ENCODE measurements at places on chromosomes 16 and 17. TPM values are rescaled to one million over a fixed set of nuclear protein-coding genes. Genes with fewer than 3 reads are reported as not detected.

DNA sequence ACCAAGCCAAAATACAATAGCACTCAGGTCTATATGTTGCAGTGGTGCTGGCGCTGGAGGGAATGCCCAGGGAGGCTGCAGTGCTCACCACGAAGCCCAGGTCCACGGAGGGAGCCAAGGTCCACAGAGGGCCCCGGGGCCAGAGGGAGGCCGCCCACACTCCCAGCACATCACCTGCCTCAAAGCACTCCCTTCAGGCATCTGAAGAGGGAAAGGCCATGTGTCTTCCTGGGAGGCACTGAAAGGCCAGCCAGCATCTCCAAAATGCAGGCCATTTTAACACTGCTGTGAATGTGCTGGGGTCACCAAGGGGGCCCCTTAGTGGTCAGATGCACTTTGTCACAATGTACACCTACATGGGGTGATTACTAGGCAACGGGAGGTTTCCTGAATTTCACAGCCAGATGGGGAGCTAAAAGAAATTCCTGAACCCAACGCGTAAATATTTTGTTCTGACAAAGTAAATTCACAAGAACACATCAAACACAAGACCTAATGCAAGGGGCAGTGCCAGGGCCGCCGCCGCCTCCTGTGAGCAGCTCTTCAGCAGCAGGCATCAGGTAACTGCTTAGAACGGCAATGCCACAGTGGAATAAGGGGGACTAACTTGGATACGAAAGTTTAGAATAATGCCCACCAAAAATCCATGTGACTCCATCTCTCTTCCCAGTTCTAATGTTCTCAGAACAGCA lies 42.8 kb downstream of the USP22 start:
- no peak for DNase-seq

GRCh38 chr16:20611350-20611902 lies 35.3 kb upstream of the ACSM2B start:
- peak; percentile 74 for DNase-seq

GRCh38 chr16:50841081-50841886 lies 99.4 kb downstream of the CYLD start:
- no peak for DNase-seq

- no peak for DNase-seq
Observed at GRCh38 chr17:49363251-49363650, 1.2 kb upstream of the ZNF652 start.

DNA sequence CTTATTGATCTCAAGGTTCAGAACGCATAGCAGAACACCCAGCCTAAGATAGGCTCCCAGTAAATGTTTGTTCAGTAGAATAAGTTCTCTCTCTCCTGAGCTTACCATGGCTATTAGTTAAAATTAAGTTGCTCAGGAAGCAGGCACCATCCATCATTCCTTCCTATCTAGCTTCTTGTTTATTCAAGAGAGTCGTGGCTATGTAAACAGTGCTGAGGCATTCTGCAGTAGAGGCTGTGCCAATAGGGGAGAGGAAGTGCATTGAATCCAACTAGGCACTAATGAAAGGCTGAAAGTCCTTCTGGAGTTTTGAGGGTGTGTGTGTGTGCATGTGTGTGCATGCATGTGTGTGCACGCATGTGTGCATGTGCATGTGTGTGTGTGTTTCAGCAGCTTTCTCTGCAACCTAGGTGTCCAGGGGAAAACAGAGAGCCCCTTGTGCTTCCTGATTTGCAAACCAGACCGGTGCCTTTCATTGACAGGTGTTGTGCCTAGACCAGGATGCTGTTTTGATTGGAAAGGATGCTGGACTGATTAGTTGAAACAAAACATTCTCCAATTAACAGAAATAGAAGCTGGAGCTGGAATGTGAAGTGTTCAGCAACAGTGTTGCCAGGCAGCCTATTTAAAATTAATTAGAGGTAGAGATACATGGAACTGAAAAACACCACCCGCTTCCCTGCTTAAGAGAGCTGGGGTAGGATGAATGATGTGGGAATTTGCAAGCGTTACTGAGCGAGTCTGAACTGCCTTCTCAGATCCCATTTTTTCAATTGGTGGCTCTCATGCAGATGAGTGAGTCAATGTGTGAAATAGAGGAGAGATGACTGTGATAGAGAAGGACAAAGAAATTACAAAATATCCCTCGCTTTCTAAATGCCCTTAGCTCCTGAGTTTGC lies 103.3 kb upstream of the CLEC3A start:
- DNase-seq, result no peak

DNA sequence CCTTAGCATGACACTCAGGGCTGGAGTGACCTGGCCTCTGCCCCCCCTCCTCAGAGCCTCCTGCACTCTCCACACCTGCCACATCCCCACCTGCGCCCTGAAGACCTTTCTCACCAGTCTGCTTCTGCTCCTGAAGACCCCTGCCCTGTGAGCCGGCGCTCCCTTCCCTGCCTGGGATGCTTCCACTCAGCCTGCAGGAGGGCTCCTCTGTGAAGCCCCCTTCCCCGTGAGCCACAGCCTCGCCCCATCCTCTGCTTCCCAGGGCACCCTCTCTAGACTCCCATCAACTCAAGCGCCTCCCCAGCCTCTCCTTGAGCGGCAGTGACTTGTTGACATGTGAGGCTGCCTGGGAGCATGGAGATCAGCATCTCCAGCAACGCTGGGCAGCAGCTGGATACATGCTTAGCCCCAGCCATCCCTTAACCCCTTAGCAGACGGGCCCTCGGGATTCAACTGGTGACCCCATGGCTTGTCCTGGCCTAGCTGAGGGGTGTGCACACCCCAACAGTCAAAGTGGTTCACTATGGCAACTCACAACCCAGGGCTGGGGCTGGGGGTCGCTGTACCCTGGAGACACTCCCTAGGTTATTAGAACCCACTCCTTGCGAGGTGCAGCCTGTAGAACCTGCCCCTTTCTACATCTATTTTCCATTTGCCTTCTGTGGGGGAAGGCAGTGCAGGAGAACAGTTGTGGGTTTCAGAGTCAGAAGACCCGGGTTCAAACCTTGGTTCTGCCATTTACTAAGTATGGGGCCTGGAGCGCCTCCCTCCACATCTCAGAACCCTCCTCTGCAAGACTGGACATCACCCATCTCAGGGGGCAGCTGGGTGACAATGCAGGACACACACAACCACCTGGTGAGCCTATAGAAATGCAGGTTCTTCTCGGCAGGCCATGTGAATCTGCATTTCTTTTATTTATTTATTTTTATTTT lies 21.5 kb downstream of the TMEM235 start:
- DNase-seq, result peak; percentile 61

- peak; percentile 55 for DNase-seq
Observed at GRCh38 chr16:67169011-67169451, 1.3 kb upstream of the NOL3 start.

PPL gene
- total RNA-seq, result 20.2 TPM

GCGR gene
- not detected for total RNA-seq
